ENCODE measurements at places on chromosomes 13 and 19.
A peak's percentile ranks its signal among the peaks of the same experiment; 100 is the strongest.

DNA sequence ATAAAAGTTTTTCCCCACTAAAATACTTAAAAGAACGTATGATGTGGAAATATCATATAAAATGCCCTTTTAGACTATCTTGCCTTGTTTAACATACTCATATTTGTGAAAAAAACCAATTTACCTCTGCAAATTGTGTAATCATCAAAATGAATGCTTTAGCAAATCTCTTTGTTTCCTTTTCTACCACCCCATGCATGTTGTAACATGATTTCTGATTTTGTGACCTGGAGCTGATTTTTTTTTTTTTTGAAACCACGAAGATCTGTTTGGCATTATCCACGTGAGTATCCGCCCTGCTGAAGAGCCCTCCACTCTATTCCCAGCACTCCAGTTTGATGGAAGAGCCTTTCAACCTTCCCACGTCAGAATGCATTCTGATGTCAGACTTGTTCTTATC, 245.8 kb upstream of the NBEA start:
- no peak for DNase-seq

- no peak for DNase-seq
Measured at GRCh38 chr19:13329766-13330165, 176.5 kb downstream of the CACNA1A start.

- no peak for DNase-seq
Measured at GRCh38 chr13:93751117-93751516, 524.5 kb downstream of the GPC6 start.

- no peak for DNase-seq
Measured at GRCh38 chr13:35225159-35225558, 251.3 kb downstream of the MAB21L1 start.

DNA sequence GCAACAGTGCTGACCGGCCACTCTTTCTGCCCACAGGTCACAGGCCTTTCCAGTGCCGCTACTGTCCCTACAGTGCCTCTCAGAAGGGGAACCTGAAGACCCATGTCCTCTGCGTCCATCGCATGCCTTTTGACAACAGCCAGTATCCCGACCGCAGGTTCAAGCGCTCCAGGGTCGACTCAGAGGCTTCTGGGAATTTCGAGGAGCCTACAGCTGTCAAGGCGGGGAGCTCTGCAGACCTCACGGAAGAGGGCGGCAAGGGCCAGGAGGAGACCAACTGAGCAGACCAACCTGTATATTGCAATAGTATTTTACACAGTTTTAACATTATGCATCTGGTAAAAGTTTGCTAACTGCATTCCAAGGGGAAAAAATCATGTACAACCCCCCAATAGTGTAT, 338.5 kb downstream of the ZNF536 start:
- no peak for DNase-seq

GRCh38 chr19:50190439-50190891, 13.0 kb upstream of the MYH14 start:
- DNase-seq, result no peak

DNA sequence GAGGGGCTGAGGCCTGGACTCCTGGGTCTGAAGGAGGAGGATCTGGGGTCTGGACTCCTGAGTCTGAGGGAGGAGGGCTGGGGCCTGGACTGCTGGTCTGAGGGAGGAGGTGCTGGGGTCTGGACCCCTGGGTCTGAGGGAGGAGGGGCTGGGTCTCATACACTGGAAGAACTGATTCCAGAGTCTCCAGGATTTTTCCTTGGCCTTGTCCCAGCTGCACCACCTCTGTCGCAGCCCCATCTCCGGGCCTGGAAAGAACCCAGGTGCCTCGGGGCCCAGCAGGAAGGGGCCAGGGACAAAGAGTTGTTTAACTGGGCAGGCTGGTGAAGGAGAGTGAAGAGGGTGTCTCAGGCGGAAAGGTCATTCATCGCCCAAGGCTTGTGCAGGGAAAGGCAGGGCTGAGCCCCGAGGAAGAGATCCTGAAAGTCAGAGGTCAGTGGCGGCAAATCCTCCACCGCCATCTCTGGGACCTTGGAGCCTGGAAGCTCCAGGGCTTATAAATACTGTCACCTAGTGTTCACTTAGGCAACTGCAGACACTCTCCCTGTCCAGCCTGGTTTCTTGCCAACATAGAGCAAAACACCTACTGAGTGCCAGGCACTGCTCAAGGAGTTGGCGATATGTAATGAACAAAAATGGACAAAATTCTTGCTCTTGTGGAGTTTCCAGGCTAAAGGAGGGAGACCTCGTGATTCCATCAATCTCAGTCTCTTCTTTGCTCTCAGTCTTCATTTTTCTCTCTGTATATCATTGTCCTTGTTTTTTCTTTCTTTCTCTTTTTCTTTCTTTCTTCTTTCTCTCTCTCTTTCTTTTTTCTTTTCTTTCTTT, 4.4 kb upstream of the KCNN4 start:
- peak; percentile 44 for DNase-seq

DNA sequence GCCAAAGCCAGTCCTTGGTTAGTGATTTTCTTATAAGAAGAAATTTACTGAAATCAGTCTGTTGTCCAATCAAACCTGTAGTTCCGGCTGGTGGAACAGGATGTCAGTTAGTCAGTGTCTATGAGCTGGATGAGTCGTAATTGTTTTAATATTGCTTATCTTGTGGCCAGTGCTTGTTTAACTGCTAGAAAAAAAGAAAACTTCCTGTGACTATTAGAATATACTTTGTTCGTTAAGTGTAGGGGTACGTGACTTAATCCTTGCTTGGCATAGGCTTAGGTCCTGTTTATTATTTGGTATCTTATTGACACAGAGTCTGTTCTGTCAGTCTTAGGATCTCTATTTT, 1484.8 kb upstream of the MIR17HG start:
- DNase-seq, result no peak

GRCh38 chr13:43510956-43511901, 275.5 kb downstream of the ENOX1 start:
- no peak for DNase-seq

GRCh38 chr13:75872980-75873379, 236.8 kb downstream of the LMO7 start:
- DNase-seq, result no peak

- no peak for DNase-seq
Measured at GRCh38 chr13:72823724-72824123, 41.8 kb downstream of the PIBF1 start.

- peak; percentile 14 for DNase-seq
Measured at GRCh38 chr19:8641908-8642547, 11.6 kb downstream of the NFILZ start.

DNA sequence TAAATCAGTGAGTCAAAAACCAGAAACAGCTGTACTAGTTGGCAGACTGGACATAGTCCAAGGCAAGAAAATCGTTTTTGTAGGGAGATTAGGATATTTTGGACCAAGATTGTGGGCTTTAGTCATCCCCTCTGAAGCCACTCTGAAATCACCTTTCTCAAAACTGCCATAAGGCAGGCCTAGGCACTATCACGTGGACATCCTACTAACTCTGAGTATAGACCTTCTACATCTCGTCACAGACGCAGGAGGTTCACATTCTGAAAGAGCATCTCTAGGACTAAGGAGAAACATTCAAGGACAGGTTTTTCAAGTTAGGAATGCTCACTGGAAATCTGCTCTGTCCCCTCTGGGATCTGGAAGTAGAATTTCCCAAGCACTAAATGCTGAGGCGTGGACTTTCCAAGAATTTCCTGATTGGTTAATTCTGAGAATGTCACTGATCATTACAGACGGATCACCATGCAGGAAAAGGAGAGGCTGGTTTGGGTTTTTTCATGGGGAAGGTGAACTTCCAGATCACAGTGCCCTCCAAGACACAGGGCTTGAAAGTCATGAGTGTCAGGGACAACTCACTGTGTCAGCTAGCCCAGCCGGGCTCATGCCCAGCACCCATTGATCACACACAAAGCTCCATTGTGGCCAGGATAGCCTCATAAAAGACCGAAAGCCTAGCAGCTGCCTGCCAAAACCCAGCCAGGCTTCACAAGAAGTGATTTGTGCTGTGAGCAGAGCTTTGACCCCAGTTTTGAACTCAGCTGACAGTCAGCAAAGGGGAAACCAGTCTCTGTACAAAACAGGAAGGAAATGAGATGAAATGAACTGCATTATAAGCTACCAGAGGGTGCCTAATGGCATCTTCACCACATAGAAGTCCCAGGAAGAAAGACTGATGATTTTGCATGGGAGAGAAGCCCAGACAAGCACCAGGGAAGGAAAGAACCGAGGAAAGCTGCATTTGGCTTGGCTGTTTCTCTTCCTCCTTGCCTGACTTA, 2.7 kb upstream of the RUBCNL start:
- no peak for DNase-seq

DNA sequence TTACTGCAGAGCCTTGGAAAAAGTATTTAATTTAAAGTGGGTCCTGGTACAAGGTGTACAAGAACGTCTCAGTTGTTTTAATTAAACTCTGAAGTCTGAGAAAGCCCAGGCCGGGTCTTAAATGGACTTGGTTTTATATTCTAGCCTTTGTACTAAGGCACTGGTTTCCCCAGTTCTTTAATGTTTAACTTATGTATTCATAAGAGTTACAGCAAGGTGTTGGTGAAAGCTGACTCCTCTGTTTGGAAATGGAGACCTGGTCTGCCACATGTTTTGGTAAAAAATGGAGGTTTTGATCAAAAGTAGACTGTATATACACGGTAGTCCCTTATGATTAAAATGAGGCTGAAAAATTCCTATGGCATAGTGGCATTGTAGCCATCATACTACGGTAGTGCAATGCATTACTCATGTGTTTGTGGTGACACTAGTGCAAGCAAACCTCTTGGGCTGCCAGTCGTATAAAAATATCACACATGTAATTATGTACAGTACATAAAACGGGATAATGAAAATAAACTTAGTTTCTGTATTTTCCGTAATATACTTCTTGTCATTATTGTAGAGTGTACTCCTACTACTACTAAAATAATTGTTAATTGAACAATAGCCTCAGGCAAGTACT, 883.4 kb upstream of the SPRY2 start:
- DNase-seq, result no peak

DNA sequence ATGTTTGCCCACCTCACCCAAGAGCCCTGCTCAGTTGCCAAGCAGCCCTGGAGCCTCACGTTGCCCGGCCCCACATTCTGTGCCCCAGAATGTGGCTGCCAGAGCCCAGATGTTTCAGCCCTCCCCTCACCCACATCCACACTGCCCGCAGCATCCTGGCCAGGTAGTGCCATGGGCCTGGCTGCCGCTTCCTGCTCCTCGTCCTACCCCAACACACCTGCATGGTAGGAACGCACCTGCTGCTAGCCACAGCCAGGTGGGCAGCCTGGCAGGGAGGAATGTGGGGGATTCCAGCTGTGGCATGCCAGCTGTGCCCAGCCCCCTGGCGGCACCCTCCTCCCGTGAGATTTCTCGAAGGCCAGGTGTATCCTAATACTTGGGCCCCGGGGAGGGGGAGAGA, 7.5 kb upstream of the NFIX start:
- no peak for DNase-seq

DNA sequence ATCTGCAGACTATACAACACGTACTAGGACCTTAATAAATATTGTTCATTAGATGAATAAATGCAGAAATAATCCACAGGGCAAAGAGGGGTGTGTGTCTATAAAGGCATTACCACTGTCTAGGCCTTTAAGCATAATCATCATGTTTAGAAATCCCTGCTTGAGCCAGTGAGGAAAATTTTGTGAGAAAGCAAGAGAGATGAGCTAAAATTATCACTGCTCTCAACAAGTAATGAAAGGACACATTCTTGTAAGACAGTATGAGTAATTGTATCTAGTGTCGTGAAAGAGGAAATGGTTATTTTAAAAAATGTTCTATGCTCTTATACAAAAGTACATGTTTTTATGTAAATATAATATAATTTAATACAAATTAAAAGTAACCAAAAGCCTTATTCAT, 1699.4 kb downstream of the PCDH9 start:
- DNase-seq, result no peak

GRCh38 chr19:19399733-19400433, 5.6 kb upstream of the GATAD2A start:
- peak; percentile 50 for DNase-seq

- DNase-seq, result no peak
Measured at GRCh38 chr13:23778002-23778652, 111.1 kb downstream of the MIPEP start.

- no peak for DNase-seq
Measured at GRCh38 chr13:52995946-52996345, 32.7 kb upstream of the OLFM4 start.

DNA sequence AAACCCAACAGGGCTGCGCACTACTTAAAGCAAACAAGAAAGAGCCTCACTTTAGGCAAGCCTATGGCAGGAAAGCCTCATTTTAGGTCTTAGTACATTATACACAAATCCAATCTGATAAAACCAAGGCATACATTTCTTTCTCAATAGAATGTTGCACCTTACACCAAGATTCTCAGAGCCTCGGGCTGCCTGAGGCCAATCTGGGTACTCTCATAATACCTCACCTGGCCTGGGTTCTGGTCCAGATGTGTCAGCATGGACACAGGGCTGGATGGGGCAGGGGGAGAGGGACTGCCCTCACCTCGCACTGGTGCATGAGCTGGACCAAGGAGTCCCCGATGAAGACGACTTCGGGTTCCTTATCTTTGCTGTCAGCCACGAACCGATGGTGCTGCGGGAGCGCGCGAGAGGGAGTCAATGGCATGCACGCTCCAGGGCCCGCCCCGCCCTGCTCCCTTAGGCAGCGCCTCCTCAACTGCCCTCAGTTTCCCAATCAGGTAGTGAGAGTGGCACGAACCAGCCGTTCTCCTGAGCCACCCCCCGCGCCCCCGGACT, at the start of gene PRR19:
TSS of gene PRR19 (plus strand) at position 487 of the 558 bp plus-strand sequence. CDS start 7,453 bp downstream, outside the sequence.
- no peak for DNase-seq

- peak; percentile 22 for DNase-seq
Measured at GRCh38 chr13:29369060-29369743, 226.3 kb downstream of the SLC7A1 start.

DNA sequence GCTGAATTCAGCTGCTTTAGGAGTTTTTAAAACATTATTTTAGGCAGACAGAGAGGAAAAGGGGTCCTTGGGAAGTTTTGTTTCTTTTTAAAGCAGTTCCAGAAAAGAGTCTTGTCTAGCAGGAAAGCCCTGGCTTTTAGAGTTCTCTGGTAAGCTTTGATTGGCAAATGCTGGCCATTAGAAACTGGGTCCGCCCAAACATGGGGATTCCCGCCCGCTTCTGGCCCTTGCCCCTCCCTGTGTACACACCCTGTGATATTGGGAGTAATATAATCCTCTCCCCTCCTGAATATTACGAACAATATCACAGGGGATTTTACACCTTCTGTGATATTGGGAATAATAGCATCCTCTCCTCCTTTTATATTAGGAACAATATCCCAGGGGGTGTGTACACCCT, 58.9 kb downstream of the ERICH4 start:
- no peak for DNase-seq

- no peak for DNase-seq
Measured at GRCh38 chr19:4556597-4557127, 2.8 kb downstream of the SEMA6B start.

- no peak for DNase-seq
Measured at GRCh38 chr13:113902481-113902880, 38.6 kb upstream of the GAS6 start.

- no peak for DNase-seq
Measured at GRCh38 chr19:904545-904944, 8.5 kb downstream of the R3HDM4 start.

GRCh38 chr19:50705422-50706019, 14.1 kb downstream of the SHANK1 start:
- peak; percentile 33 for DNase-seq

GRCh38 chr19:32870981-32871451, 1.4 kb upstream of the SLC7A9 start:
- no peak for DNase-seq

- DNase-seq, result no peak
Measured at GRCh38 chr13:21330126-21330861, 128.8 kb downstream of the ZDHHC20 start.
